ENCODE measurements at places on chromosomes 1 and 21. TPM values are rescaled to one million over a fixed set of nuclear protein-coding genes. Genes with fewer than 3 reads are reported as not detected.

DNA sequence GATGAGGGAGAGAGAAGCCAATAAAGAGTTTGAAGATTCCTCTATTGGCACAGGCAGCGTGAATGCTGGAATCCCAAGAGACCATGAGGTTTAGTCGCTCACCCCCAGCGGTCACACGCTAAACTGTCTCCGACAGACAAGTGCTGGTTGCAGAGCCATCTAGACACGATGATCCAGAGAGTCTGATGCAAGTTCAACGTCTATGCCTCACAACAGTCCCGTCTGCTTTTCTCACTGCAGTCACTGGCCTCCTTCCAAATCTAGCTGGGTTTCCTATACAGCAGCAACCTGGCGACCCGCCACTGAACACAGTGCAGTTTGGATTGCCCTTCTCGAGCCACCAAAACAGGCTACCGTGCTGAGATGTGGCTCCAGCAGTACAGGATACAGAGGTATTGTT is 98.6 kb upstream of the KRTAP19-8 start:
- peak; percentile 86 for DNase-seq

Gene NTMT2
- not detected for total RNA-seq

GRCh38 chr1:21922090-21923013 is 14.8 kb downstream of the HSPG2 start:
- no peak for DNase-seq

DNA sequence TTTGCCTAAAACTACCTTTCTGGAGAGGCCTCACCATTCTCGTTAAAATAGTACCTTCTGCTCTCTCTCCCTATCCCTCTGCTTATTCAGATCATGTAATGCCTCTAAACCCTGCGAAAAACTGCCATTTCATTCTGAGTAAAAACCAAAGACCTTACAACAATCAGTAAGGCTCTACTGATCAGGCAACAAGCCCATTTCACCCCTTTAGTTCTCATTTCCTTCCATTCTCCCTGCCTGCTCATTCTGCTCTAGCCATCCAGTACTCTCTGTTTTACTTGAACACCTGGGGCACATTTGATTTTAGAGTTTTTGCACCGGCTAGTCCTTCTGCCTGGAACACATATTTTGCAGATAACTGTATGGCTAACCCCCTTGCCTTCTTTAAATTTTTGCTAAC is 187.8 kb downstream of the COQ8A start:
- no peak for DNase-seq

Gene BNIPL
- total RNA-seq, result 0.33 TPM

GRCh38 chr1:185693654-185694053 is 40.5 kb upstream of the HMCN1 start:
- no peak for DNase-seq

DNA sequence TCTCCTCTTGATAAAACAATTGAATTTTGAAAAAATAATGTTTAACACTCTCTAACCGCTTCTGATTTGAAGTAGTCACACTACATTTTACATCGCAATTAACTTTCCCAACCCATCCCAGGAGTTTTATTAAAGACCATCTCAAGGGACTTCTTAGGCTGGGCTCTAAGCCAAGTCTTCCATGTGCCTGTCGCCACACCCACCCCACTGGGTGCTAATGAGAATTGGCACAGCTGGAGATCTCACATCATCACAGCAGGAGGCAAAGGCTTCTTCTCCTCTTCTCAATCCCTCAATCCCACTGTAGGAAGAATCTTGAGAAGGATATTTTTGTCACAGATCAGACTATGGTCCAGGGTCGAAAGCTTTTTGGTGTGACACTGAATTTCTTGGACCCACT is 328.9 kb downstream of the NUF2 start:
- DNase-seq, result no peak
